Activated naive CD4-positive, alpha-beta T cell (primary cell): ENCODE measurements at places on chromosomes 1 and 21.
A peak's percentile ranks its signal among the peaks of the same experiment; 100 is the strongest.

- DNase-seq: no peak
Measured at GRCh38 chr1:179745131-179745611, 2.1 kb downstream of the FAM163A start.

DNA sequence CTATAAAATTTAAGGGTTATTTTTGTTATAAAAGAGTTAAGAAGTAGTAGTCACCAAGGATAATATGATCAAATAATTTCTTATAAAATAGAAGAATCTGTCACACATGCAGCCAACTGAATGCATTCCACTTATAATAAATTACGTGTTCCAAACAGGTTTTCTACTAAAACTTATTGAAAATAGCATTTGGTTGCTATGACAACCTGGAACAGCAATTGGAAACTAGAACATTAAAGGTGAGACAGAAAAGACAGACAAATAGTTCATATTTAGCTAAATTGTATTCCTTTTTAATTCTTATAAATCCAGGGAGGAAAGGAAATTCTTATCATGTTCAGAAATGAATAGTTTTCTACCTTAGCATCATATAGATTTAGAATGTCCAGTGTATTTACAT lies 9.1 kb upstream of the CHODL start:
- no peak for DNase-seq

DNA sequence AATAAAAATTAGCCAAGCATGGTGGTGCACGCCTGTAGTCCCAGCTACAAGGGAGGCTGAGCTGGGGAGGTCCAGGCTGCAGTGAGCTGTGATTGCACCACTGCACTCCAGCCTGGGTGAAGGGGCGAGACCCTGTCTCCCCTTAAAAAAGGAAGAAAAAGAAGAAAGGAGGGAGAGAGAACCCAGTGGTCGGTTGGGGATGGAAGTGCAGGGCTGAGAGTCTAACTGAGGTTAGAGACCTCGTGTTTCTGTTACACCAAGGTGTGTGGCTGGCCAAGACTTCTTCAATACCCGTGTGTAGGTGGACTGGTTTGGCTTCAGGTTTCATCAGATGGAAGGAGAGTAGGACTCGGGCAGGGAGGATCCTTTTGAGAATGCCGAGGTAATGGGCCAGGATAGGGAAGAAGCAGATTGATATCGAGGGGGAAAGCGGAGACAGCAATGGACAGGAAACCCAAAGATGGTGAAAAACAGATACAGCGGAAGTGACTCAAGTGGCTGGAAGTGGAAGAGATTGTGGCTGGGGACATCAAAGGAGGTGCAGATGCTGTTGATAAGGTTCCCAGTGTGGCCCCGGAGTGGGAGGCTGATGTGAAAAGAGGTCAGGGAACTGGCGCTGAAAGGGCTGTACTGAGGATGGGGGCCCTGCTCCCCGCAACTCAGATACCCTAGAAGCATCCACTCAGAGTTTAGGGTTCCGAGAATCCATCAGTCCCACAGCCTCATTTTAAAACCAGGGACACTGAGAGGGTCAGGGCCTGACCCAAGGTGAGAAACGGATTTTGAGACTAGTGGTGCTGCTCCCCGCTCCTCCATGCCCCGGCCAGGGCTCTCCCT lies 681 bp upstream of the UBXN10 start:
- peak; percentile 5 for DNase-seq

DNA sequence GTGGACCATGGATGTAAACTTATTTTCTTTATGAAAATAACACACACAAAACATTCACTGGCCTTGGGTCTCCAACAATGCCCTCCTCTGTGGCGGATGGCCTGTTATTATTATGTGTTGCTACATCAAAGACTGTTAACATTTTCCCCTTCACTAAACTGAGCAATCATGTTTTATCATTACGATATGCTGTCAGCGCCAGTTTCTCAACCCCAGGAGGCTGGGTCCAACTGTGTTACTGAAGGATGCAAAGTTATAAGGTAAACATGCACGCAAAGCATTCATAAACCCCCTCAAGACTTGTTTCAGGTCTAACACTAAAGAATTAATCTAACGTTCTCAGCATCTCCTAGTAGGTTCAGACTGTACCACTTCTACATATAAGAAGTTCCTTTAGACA lies 6.0 kb upstream of the DUSP10 start:
- DNase-seq: no peak

GRCh38 chr1:160646711-160647328 lies at the start of gene SLAMF1:
Gene SLAMF1 (minus strand): TSS chr1:160647044. CDS start chr1:160646945, 99 bp downstream.
- no peak for DNase-seq

GRCh38 chr1:105359457-105359856 lies 1609.8 kb downstream of the AMY1C start:
- DNase-seq: no peak

DNA sequence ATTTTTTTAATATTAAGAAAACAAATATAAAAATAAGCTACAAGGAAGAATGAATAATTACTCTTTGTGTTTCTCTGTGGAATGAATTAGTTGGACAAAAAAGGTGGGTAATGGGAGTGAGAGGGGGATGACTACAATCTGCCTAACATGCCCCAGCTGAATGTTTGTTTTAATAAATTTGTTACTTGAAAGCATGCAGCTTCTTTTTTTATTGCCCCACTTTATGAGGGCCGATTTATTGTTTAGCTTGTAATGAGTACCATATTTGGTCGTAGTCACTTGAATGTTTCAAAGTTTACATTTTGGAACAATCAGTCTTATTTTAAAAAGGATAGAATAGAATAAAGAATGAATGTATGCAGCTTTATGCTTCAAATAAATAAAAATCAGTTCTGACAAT lies 197.4 kb downstream of the LBR start:
- DNase-seq: no peak

- DNase-seq: no peak
Measured at GRCh38 chr1:99447721-99448120, 183.4 kb downstream of the PLPPR4 start.

GRCh38 chr21:33968080-33968994 lies 52.7 kb upstream of the ATP5PO start:
- no peak for DNase-seq

DNA sequence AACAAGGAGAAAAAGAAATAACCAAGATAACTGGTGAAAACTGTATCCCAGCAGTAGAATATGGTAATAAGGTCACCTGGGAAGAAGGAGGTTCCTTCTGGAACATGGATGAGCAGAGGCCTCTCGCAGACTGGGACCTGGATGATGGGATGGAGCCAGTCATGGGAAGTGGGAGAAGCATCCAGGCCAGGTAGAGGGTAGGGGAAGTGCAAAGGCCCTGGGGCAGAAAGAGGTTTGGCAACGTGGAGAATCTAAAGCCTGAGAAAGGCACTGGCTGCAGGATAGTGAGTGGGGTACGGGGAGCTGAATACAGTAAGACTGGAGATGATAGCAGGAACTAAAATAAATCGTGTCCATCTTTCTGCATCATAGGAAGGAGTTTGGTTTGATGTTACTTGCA lies 96.1 kb upstream of the VAMP3 start:
- DNase-seq: no peak

DNA sequence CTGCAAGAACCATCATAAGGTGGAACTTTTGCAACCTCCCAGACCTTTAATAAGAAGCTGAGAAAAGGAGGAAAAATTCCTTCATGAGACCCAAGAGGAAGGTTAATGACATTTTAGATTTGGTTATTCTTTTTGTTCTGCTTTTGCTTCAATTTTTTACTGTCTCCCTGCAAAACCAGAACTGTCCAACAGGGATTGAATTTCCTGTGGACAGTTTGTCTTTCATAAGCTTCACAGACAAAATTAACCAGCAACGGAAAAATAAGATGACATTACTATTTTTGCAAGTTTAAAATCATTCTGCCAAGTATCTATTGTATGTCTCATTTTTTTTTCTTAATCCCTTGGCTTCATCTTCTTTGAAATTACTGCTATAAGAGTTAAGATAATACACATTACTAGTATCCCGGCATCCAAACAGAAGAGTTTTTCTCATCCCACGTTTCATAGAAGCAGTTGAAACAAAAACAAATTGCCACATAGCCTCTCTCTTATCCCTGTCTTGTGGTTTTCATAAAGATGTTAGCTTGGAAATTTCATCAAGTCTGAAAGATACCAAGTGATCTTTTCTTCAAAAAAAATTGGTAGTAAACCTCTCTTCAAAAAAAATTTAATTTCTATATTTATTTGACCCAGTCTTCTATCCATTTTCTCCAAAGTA lies 465.3 kb upstream of the PTBP2 start:
- no peak for DNase-seq

DNA sequence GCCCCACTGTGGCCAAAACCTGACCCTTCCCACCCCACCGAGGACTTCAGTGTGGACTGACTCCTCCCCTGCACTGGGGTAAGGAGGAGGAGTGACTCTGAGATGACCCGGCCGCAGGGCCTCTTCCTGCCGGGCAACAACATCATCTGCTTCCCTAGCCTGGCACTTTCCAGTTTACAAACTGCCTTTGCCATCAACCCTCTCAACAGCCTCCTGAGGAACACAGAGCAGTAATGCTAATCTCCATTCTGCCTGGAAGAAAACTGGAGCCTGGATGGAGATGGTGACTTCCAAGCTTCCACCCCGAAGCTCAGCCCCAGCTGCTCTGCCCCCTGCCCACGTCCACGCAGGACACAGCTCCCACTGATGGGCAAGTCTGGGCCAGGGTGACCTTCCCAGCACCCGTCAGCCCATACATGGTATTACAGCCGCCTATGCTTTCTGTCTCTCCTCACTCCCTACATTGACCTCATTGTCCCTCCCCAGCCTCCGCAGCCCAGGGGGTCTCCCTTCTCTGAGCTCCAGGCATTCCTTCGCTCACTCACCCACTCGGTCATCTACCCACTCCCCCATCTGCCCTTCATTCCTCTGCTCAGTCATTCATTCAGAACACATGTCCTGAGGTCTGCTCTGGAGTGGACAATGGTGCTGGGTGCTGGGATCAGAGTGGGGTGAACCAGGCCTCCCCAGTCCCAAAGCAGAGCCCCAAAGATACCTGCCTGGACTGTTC lies 34.2 kb downstream of the RAP1GAP start:
- DNase-seq: no peak

GRCh38 chr21:41024746-41025254 lies 143.2 kb upstream of the BACE2 start:
- no peak for DNase-seq

GRCh38 chr21:45973475-45974072 lies 8.0 kb upstream of the COL6A1 start:
- DNase-seq: no peak

DNA sequence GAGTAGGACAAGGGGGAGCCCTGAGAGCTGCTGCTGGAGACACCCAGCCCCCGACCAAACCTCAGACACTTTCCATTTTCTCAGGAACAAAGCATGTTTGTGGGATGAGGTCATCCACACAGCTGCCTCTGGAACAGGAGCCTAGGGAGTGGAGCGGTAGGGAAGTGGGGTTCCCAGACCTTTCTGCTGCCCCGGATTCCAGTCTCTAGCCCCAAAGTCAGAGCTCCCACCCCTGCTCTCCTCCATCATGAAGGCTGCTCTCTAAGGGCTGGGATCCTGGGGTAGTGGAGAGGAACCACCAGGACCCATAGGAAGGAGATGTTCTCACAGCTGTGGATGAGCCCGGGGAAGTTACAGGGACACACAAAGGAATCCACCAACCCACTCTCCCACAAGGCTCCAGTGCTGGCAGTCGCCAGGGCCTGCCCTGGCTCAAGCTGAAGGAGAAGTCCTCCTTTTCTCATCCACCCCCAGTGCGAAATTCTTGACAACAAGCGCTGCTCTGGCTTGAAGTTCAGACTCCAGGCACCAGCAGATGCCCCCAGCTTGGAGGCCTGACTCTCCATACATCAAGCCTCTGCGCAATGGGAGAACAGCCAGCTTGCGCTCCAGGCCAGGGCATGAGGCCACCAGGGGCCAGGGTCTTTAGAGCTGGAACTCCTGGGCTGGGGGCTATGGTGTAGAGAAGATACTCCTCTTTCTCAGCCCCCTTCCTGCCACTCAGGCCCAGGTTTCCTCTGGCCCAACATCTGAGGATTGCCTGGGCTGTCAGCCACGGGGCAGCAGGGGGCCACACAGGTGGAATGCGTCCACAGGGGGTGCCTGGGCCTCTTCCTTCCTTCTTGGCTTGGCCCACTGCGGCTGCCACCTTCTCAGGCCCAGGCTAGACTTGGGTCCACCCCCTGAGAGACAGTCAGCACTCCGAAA lies 4.5 kb downstream of the FHL3 start:
- no peak for DNase-seq

- no peak for DNase-seq
Measured at GRCh38 chr1:54158071-54158470, 5.3 kb upstream of the CDCP2 start.

DNA sequence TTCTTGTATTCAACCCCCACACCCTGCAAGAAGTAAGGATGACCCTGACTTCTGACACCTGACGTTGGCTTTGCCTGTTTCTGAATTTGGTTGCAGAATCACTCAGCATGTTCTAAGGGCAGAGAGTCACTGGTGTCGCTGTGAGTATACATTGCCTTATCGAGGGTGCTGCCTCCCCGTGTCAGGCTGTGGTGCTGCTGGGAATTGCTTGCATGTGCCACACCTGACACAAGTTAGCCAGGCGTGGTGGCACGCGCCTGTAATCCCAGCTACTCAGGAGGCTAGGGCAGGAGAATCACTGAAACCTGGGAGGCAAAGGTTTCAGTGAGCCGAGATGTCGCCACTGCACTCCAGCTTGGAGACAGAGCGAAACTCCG lies 45.9 kb downstream of the WDR4 start:
- no peak for DNase-seq

DNA sequence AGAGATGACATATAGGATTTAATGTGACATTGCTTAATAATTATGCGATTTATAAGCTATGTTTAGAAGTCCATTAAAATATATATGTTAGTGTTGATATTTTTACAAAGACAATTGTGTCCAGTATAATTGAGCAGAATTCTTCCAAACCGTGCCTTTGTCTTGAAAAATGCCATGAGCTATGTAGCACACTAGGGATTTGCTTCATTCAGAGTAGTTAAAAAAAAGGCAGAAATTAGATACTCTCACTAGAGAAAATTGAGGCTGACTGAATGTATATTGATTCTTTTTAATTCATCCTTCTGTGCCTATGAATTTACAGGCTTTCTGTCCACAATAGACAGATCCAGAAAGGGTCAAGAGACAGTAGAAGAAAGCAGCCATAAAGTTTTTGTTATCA lies 429.0 kb downstream of the NEGR1 start:
- no peak for DNase-seq

GRCh38 chr1:230661976-230662375 lies 19.7 kb downstream of the COG2 start:
- no peak for DNase-seq

DNA sequence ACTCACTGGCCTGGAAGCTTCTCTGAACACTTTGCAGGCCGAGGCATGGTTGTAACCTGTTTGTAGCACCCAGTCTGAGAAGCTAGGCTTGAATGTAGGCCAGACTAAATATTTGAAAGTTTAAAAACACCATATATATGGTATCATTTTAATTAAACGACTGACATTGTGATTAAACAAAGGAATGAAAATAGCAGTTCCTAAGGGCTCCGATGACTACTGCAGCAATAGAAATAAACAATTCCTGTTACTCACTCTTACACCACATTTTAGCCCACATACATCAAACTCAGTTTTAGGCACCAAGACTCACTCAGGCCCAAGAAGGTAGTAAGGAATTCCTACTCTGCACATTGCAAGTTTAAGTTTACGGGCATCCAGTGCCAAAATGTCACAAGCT lies 281.2 kb downstream of the AKT3 start:
- DNase-seq: no peak

GRCh38 chr1:46489638-46490405 lies at the start of gene DMBX1:
Gene DMBX1 (plus strand): TSS chr1:46489836. CDS start chr1:46507011, 17,175 bp downstream.
- no peak for DNase-seq

GRCh38 chr1:183673605-183674323 lies 20.6 kb upstream of the APOBEC4 start:
- DNase-seq: no peak
